ENCODE measurements at places on chromosomes 12 and 14.

DNA sequence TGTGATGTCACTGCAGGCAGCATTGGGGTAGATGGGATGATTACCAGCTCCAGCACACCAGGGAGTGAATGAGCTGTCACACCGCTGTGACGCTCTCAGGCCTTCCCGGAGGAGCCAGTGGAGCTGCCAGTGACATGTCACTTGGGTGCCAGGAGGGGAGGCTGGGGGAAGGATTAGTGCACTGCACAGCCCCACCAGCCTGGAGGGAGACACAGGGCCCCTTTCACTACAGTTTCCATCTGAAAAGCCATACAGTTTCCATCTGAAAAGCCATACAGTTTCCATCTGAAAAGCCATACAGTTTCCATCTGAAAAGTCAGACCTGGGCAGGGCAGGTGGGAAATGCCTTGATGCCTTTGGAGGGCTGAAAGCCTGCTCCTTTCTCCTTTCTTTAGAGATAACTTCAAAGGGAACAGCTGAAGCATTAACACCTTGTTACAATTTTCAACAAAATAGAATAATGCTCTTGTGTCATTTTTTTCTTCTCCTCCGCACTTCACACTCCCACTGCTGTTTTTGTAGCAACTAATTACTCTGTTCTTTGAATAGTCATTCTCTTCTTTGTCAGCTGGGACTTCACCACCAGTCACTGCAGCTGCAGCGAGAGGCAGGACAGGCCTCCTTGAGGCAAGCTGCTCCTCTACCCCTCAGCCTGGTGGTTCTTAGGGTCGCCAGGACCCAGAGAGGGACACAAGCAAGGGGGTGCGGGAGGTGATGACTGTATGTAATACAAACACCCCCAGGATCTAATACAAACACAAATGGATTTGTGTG lies 256.9 kb upstream of the RGS6 start:
- no peak for DNase-seq

DNA sequence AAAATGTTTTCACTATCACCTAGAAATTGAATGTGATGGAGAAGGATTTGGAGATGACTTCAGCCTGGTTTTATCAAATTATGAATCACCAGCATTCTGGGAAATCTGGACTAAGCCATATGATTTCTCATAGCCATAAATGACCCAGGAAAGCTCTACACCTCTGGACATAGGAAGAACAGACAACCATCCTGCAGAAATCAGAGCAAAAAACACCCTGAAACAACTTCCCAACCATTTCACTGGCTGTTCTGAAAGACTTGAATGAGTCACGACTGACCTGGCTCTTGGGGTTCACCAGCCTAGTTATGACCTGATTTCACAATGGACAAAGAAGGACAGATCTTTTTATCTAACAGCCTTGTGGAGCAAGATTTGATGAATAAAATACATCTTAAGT lies 123.8 kb downstream of the KCNH5 start:
- DNase-seq, result no peak

GRCh38 chr14:42045383-42045782 lies 438.7 kb downstream of the LRFN5 start:
- no peak for DNase-seq

- DNase-seq, result no peak
Measured at GRCh38 chr14:94021001-94021400, 5.1 kb upstream of the OTUB2 start.

- DNase-seq, result no peak
Measured at GRCh38 chr12:55823419-55823818, 5.6 kb downstream of the ORMDL2 start.

DNA sequence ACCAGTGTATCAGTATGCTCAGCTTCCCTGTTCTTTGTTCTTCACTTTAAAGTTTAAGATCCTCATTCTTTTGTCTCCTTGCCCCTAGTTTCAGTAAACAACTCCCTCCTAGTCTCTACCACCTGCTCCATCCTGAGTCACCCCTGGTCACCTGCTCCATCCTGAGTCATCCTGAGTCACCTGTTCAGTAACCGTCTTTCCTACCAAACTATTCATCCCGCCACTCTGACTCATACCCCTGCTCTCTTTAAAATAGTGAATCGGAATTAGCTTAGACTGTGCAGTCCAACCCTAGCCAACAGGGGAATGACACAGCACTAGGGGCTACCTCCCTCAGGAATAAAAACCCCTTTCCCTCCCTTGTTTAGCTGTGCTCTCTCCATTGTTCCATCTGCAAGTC lies 888.1 kb upstream of the MDGA2 start:
- DNase-seq, result no peak

DNA sequence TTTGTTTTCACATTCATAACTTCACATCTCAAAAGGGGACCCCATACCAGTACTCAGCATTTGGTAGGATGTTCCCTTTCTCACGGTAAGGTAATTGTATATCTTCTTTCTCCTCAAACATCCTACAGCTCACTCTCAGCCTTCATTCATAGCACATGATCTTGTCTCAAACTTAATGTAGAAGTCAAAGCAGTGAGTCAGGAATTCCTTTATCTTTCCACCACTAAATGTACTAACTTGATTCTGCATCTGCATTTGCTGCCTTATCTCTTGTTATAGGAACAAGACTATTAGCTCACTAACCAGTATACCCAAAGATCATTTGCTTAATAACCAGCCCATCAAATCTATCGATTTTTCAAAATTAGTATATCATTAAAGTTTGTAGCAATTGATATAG lies 22.9 kb downstream of the CPSF2 start:
- DNase-seq, result no peak

DNA sequence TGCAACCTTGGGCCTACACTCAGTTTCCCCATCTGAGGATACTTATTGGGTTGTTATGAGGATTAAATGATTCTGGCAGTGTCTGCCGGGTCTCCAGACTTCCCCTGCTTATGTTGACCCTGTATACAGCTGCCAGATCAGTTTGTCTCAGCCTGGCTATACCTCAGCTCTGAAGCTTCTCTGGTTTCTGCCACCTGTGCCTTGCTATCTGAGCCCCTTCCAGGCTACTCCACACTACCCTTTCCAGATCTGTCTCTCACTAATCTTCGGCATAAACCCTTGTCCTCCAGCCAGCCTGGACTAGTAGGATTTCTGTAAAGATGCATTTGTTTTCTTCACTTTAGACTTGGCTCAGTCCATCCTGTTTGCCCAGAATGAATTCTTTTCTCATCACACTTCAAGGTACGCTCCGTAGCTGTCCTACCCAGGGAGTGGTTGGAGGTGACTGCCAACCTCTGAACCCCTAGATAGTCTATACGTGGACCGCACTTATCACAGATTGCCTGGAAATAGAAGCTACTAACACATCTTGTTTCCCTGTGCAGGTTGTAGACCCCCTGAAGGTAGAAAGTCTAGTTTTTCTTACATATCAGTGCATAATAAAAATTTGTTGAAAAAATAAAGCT lies 422.4 kb downstream of the RAD51B start:
- DNase-seq, result no peak

- no peak for DNase-seq
Measured at GRCh38 chr14:33218026-33218425, 279.3 kb downstream of the NPAS3 start.

DNA sequence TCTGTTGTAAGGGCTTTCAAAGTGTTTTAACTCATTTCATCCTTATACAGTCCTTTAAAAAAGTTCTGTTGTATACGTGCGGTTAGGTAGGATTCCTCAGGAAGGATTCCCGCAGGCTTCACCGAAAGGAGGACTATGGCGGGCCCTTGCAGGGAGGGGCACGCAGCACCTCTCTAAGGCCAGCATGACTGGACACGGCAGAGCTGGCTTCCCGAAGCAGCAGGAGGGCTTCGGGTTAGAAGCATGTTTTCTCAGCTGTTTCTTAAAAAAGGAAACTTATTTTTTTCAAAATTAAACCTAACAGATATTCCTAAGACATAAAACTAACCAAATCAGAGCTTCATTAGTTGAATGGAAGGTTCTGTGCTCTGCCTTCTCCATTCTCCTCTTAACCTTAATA lies 21.3 kb downstream of the IQSEC3 start:
- DNase-seq, result no peak

DNA sequence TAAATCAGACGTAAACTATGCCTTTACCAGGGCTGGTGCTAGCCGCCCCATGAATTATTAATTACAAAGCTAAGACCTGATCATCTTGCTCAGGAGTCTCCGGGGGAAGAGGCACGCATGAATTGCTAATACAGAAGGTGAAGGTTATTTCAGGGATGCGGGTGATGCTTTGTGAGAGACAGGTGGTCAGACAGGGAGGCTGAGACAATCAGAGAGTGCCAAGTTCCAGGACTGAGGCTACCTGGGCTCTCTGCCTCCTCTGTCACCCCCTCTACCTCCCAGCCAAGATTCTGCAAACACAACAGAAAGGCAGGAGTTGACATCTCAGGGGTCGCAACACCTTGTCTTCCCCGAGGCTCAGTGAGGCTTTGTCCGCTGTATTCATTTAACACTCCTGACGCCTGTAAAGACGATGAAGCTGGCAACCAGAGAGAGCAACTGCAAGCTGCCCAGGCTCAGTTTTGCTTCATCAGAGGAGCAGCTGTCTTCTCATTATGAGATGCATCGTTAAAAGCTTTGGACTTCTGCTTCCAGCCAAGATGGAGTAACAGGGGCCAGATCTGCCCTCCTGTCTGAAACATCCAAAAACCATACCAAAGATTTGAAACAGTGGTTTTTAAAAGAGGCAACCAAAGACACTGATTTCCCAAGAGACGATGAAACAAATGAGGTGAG lies 46.6 kb downstream of the PRIMA1 start:
- DNase-seq, result no peak

DNA sequence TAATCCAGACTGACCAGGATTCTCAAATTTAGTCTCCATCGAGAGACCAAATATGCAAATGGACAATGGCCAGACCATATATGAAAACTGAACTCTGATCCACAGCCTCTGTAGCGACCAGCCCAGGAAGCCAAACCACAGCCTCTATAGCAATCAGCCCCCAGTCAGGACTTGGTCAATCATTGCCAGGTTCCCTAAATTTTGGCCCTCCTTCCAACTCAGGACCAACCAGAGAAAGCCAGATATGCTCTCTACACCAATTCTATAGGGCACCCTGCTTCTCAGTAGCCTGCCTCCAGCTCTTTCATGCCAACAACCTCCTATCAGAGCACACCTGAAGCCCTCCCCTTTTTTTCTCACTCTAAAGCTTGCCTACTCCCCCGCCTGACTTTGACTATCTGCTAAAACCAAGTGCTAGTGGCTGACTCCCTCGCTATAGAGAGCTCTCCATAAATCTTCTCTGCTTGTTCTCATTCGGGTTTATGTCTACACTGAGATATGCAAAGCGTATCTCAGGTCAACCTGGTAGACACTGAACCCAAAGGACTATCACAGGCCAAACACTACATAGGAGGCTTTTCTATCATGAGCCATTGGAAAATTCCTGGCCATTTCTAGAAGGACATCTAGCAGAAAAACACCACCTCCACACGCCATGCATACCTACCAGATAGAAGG lies 110.5 kb upstream of the FUT8 start:
- DNase-seq, result no peak

GRCh38 chr14:69395929-69396328 lies 2.2 kb downstream of the ERH start:
- DNase-seq, result no peak

DNA sequence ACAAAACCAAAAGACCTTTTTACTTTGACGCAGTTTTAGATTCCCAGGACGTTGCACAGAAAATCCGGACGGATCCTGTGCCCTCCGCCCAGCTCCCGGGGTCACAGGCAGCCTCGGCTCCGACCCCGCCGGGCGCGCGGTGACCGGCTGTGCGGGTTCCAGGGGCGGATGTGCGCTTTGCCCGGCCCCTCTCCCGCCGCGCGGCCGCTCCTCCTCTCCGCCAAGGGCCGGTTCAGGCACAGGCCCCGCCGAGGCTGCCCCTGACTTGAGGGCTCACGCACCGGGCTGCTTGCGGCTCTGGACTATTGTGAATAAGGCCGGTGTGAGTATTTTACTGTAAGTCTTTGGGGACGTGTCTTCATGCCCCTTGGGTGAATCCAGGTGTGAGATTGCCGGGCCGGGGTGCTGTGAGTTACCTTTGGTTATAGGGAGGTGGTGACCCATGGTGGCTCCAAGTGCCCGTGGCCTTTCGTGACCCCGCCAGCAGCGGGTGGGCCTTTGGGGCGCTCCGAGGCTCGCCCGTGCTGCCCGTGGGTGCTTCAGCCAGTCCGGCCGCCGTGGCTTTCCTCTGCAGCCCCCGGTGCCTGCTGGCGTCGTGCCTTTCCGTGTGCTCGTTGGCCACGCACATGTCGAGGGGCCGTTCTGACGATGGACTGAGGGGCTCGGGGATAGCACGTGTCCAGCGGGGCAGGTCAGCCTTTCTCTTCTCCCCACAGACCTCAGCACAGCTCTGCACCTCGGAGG lies 45.9 kb downstream of the NOC4L start:
- no peak for DNase-seq

GRCh38 chr12:10097521-10097920 lies 1.3 kb downstream of the CLEC1A start:
- DNase-seq, result no peak

- DNase-seq, result no peak
Measured at GRCh38 chr12:71128191-71128788, 29.5 kb downstream of the TSPAN8 start.

- DNase-seq, result no peak
Measured at GRCh38 chr12:117863002-117863709, 105.6 kb downstream of the KSR2 start.

- no peak for DNase-seq
Measured at GRCh38 chr14:104392001-104392395, 187.6 kb upstream of the C14orf180 start.

GRCh38 chr12:58148405-58148804 lies 207.0 kb downstream of the ATP23 start:
- no peak for DNase-seq

GRCh38 chr14:32560209-32560857 lies 231.2 kb downstream of the AKAP6 start:
- no peak for DNase-seq

DNA sequence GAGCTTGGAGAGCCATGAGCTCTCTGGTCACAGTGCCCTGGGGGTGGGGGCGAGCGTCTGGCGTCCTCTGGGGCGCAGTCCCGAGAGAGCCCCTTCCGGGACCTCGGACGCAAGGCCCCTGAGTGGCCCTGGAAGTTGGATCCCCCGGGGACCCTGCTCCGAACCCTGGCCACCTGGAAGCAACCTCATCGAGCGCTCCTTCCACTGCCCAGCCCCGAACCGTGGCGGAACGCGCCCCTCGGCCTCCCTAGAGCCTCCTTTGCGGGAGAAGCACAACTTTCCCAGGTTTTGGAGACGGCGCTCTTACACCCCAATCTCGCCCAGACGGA lies 1.2 kb downstream of the NOS1 start:
- DNase-seq, result no peak

GRCh38 chr12:108442067-108442466 lies 73.0 kb upstream of the FICD start:
- DNase-seq, result no peak

GRCh38 chr14:103521438-103521950 lies 1.1 kb downstream of the CKB start:
- no peak for DNase-seq

DNA sequence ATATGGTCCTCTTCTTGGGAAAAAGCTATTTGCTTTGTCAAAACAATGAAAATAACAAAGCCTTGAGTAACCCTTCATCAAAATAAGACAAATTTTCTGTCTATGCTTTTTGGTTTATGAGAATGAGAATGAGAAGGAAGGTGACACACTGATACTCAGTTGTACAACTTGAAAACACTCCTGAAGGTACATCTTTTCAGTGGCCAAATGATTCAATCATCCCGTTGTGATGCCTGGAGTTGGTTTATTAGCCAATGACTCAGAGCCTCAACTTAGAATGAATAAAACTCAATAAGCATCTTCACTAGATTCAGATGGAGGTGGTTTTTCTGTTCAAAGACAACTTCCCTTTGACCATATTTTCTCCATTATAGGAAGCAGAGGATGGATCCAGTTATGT lies 7.8 kb upstream of the CALM1 start:
- no peak for DNase-seq

GRCh38 chr12:75981247-75982168 lies 50.1 kb downstream of the PHLDA1 start:
- DNase-seq, result no peak

GRCh38 chr12:117159674-117160073 lies 30.6 kb downstream of the FBXO21 start:
- DNase-seq, result no peak
